Cardiac muscle cell (in vitro differentiated cells and primary cell): ENCODE measurements at places on chromosomes 1 and 21. TPM values are rescaled to one million over a fixed set of nuclear protein-coding genes. Genes with fewer than 3 reads are reported as not detected.

The OR6N1 gene
- not detected in 2 replicates for total RNA-seq

The REN gene
- 0.39 TPM in 1 of 2 replicates, not detected in the other for total RNA-seq

The KIF21B gene
- total RNA-seq = 2.4 and 3.5 TPM in 2 replicates

The ILDR2 gene
- 10.6 and 12.3 TPM in 2 replicates for total RNA-seq

The COP1 gene
- total RNA-seq = 48.8 and 71.3 TPM in 2 replicates

The LAX1 gene
- total RNA-seq = not detected in 2 replicates

The LIPI gene
- total RNA-seq = not detected in 2 replicates

The MCOLN2 gene
- not detected in 2 replicates for total RNA-seq

The TRAF3IP3 gene
- total RNA-seq = 0.11 and 1.3 TPM in 2 replicates

The CD48 gene
- not detected in 2 replicates for total RNA-seq

- peak; percentile 84 for DNase-seq
These were observed at the start of gene PRDM16 for GRCh38 chr1:3068564-3069431. Gene PRDM16 (plus strand): TSS chr1:3069203. CDS start chr1:3069260, 57 bp downstream.

DNA sequence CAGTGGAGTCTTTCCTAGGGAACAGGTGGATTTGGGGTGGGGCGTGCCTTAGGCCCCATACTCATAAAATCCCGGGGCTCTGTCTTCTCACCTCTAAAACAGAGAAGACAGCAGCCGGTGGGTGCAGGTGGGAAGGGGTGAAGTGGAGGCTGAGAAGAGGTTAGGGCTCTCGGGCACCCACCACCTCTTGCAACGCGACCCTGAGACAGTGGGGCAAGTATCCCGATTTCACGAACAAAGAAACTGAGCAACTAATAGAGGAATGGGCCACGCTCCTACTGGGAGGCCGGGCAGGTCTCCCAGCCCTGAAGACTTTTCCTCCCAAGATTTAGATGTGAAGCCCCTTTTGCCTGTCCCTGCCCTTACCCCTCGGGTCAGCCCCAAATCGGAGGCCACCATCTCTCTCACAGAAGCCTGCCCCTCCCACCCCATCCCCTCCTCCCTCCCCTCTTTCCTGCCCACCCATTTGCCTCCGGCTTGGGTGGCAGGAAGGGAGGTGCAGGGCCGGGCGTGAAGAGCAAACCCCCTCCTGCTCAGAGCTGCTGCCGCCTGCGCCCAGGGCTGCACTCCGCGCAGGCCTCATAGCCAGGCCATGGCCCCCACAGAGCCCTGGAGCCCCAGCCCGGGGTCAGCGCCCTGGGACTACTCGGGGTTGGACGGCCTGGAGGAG lies at the start of gene GPR25:
TSS of gene GPR25 (plus strand) at position 536 of the 670 bp plus-strand sequence. CDS start at position 593, 57 bp downstream.
- no peak for DNase-seq

GRCh38 chr1:53662169-53662568 lies 76.8 kb downstream of the GLIS1 start:
- DNase-seq = no peak

DNA sequence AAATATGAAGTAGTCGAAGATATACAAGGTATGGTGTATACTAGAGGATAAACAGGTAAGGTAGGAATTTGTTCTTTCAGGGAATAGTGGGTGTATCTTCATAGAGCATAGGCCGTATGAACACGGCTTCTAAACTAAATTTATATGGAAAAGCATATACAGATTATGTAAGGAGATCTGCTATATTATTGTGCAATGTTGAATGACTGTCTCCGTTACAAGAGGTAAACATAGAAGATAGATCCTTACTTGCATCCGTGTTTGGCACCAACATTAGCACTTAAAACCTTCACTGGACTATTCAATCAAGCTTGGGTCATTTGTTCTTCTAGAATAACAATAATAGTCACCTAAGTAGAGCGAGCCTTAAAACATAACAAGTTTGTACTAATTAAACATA lies 45.9 kb downstream of the CLEC20A start:
- no peak for DNase-seq

- DNase-seq = no peak
These were observed 21.8 kb upstream of the IKBKE start for GRCh38 chr1:206448471-206448870.

DNA sequence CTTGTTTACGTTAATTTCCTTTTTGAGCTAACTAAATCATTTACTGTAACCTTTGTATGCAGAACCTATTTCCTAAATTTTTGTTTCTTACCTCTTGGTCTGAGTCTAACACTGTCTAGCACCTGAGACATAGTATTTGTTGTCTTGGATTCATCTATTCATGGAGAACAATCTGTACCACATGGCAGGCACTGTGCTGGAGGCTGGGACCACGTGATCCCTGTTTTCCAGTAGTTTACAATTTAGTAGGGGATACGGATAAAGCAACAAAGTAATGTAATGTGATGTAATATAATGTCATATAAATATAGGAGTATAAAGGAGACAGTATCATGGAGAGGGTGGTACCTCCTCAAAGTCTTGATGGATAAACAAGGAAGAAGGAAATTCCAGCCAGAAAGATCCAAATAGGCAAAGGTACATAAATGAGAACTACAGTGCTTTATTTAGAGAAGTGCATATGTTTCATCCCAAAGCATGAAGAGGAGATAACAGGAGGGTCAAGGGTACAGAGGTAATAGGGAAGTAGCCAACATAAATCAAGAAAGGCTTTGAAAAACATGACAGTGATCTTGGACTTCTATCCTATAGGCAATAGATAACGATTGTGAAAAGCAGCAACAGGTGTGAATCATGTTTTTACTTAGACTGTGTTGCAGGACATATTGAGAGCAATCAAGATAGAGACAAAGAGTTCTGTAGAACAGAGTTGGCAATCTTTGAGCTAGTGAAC lies 25.9 kb upstream of the CLCA4 start:
- no peak for DNase-seq

GRCh38 chr1:156140879-156141707 lies 12.3 kb upstream of the SEMA4A start:
- DNase-seq = peak; percentile 61

DNA sequence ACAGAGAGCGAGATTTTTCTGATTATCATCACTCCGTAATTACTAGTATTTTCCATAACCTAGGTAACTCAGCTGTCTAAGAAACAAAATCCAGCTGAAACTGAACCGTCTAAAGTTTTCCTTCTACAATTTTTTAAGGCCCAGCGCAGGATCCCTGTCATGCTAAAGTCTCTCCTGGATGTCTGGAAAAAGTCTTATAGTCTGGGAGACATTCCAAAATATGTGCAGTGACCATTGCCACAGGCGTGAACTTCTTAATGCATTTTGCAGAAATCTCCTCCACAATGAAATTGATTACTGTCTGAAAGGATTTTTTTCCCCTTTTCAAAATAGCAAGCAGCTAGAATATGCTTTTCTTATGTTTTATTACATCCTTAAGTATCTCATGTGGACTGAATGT lies 209.3 kb upstream of the C1orf105 start:
- no peak for DNase-seq

DNA sequence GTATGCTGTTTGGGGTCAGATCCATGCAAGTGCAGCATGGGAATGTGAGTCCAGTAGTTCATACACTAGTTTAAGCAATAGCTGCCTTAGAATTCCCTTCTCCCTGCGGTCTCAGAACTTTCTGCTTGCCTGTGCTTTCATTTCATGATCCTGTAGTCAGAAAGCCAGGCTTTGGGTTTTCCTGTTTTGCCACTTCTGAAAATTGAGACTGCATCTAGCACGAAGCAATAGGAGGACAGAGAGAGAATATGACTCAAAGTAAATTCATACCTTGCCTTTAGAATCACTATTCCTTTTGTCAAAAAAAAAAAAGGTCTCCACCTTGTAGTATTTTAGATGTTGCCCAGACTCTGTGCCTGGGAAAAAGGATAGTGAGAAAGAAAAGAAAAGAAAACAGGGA lies 161.2 kb upstream of the SNX7 start:
- DNase-seq = no peak

- no peak for DNase-seq
These were observed 138.4 kb downstream of the HIVEP3 start for GRCh38 chr1:41780322-41780721.

- DNase-seq = no peak
These were observed 12.5 kb downstream of the S100A7A start for GRCh38 chr1:153428791-153429190.

GRCh38 chr1:22711591-22712501 lies 1.2 kb downstream of the EPHB2 start:
- peak; percentile 73 for DNase-seq

DNA sequence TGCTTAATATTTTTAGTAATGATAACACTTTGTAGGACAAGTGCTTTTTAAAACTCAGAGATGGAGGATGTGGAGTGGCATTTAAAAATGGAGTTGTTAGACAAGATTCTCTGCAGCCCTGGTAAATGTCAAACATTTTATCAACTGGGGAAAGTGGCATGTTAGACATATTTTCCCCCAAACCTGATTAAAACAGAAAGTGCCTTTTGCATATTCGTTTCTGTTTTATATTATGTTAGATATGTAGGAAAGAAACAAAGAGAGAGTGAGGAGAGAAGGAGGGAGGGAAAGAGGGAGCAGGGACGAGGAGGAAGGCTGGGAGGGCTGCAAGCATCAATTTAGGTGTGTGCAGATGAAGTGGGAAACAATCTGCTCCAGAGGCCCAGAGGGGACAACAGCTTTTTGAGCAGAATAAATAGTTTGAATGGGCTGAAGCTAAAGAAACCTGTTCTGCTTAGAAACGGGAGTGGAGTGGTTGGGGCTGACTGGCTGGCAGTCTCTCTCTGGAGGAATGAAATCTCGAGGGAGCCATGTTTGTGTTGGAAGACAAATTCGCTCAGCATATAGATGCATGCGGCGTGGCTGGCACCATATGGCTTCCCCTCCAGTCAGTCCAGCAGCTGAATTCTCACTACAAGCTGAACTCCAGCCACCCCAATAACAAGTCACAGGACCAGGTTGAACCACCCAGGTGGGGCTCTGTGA lies 502.2 kb downstream of the AJAP1 start:
- no peak for DNase-seq

- DNase-seq = no peak
These were observed 24.9 kb downstream of the UBE2U start for GRCh38 chr1:64228167-64228957.

DNA sequence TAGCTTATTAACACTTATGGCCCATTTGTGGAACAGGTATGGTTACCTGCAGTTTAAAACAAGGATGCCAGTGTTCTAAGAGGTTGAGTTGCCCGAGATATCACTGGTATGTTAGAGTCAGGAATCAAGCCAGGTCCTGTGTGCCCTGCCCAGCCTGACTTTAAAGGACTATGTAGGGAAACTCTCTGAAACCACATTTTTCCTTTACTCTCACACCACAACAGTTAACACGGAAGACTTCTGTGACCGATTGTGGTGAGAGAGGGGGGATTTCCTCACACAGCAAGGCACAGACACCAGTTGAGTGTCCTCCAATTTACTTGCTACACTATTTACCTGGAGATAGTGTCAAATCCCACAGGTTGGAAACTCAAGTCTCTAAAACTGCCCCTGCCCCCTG lies 47.8 kb downstream of the UCK2 start:
- no peak for DNase-seq

- DNase-seq = no peak
These were observed 67.9 kb upstream of the IL12RB2 start for GRCh38 chr1:67239738-67240137.

DNA sequence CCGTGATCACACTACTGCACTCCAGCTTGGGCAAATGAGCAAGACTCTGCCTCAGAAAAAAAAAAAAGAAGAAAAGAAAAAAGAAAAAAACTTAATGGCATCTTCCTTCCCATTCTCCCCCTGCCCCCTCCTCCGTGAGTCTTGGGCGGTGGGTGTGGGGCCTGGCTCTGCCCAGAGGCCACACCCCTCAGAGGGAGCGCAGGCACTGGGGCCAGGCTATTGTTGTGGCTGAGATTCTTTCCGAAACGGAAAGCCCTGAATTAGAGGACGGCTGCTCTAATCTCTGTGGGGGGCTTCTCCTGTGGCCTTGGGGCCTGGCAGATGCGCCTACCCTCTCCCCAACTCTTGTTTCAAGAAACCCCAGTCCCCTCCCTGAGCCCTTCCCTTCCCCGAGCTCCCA lies 4.1 kb upstream of the FAM110D start:
- DNase-seq = peak; percentile 40

- no peak for DNase-seq
These were observed 38.6 kb upstream of the POFUT2 start for GRCh38 chr21:45326169-45326851.

- no peak for DNase-seq
These were observed 61.4 kb upstream of the CXADR start for GRCh38 chr21:17451364-17451891.

DNA sequence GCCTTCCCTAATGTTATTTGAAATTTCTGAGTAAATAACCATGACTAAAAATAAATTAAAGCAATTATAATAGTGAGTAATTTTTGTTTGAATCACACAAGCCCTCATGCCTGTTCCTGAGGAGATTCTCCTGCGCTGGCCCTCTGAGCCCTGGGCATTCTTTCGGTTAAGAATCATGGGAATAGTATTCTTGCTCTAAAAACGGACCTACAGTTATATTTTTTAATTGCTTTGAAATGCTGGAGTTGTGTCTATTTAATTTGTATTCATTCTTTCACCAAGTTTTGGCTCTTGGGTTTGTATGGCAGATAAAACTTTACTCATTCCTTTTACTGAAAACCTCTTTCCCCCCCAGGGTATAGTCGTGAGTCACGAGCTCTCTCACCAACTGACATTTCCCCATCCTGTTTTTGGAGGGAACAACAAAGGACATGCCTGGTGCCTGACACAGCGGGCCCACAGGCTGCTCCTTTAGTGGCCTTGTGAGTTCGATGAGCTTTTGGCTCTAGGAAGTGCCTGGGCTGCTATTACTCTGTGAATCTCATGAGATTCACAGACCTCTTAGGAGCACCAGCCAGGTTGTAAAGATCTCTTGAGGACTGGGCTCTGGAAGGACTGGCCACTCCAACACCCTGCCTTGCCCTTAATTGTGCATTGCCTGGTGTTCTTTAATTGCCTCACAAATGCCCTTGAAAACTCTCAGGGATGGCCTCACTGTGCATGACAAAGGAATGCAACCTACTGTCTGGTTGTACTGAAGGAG lies 58.6 kb downstream of the DDR2 start:
- peak; percentile 86 for DNase-seq
